ENCODE measurements at places on chromosomes 16 and 17. TPM values are rescaled to one million over a fixed set of nuclear protein-coding genes. Genes with fewer than 3 reads are reported as not detected.

MYO15B gene
- polyA plus RNA-seq = 1.0 TPM

TP53TG3 gene
- not detected for polyA plus RNA-seq

WNT3 gene
- not detected for polyA plus RNA-seq

SPN gene
- 134 TPM for polyA plus RNA-seq

HSPB9 gene
- 0.08 TPM for polyA plus RNA-seq

KCNH6 gene
- not detected for polyA plus RNA-seq

HBM gene
- polyA plus RNA-seq = not detected

CBX2 gene
- not detected for polyA plus RNA-seq

HSF4 gene
- polyA plus RNA-seq = not detected

SDF2 gene
- polyA plus RNA-seq = 107 TPM

DNA sequence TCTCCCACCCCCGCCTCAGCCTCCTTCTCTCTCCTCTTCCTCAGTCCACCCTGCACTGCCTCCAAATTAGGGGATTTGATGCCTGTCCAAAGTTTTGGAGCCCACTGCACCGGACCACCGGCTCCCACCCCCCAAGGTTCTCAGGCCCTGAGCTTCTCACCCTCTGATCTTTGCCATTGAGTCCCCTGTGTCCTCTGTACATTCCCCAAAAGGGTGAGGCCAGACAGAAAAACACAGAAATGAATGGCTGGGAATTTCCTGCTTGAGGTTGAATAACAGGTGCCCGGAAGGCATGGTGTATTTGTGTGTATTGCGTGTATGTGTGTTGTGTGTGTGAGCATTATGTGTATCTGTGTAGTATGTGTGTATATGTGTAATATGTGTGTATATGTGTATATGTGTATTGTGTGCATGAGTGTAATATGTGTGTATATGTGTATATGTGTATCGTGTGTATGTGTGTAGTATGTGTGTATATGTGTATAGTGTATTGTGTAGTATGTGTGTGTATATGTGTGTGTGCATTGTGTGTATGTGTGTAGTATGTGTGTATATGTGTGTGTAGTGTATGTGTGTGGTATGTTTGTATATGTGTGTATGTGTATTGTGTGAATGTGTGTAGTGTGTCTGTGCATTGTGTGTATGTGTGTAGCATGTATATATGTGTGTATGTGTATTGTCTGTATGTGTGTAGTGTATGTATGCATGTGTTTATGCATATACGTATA is 16.0 kb upstream of the CCL17 start:
- H3K27ac ChIP-seq = no peak overlapping the region
- peak; percentile 10 for DNase-seq
- no peaks in the 10 kb centered on the region for H3K36me3 ChIP-seq
- H3K27me3 ChIP-seq = no peaks in the 10 kb centered on the region
- H3K4me3 ChIP-seq = no peak overlapping the region
- H3K4me1 ChIP-seq = no peaks in the 10 kb centered on the region

DNA sequence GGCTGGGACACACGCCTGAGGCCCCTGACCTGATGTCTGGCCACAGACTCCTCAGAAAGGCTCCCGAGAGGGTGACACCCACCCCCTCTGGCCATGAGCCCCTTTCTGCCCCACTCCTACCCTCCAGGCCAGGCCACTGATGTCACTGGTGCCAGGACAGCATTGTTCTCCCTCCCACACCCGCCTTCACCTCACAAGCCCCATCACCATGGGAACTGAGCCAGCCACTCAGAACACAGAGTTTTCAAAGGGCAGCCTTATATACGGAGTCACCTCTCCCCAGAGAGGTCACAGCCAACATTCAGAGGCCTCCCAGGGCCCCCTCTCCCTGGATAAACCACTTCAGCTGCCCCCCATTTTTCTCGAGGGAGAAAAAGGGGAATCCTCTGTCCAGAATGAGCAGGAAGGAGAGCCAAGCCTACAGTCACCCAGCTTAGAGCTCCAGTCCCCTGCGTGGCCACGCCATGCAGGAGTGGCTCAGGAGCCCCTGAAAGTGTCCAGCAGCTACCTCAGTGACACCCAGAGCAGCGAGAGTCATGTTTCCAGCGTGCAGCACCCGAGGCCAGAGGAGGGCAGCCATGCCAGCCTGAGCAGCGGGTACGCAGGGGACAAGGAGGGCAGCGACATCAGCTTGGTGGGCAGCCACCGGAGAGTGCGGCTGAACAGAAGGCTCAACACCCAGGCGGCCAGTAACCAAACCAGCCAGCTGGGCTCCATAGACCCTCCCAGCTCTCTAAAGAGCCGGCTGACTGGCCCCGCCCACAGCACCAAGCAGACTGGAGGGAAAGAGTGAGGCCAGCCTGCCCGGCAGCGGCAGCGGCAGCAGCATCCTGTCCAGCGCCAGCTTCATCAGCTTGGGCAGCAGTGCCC is at the start of gene C16orf82:
TSS of gene C16orf82 (plus strand) at position 260 of the 870 bp plus-strand sequence.
- H3K4me1 ChIP-seq = no peaks in the 10 kb centered on the region
- no peak within 1 kb of the TSS for H3K27ac ChIP-seq

DNA sequence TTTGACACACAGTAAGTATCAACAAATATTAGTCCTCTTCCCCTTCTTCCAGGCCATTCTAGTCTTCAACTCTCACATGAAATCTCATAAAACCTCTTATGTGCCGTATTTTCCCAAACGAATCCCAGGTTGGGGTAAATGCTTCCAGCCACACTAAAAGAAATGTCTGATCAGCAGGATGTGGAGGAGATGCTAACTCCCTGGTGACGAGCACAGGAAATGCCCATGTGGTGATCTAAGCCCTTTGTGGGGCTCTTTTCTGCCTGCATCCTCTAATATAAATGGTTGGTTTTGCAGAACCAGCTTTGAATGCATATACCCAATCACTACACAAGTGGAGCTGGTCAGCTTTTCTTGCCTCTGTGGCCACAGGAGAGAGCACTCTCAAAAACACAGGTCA is 498.2 kb upstream of the ERCC4 start:
- DNase-seq = no peak
- no peak overlapping the region for H3K27ac ChIP-seq
- H3K4me3 ChIP-seq = no peak overlapping the region
- H3K4me1 ChIP-seq = no peaks in the 10 kb centered on the region

DNA sequence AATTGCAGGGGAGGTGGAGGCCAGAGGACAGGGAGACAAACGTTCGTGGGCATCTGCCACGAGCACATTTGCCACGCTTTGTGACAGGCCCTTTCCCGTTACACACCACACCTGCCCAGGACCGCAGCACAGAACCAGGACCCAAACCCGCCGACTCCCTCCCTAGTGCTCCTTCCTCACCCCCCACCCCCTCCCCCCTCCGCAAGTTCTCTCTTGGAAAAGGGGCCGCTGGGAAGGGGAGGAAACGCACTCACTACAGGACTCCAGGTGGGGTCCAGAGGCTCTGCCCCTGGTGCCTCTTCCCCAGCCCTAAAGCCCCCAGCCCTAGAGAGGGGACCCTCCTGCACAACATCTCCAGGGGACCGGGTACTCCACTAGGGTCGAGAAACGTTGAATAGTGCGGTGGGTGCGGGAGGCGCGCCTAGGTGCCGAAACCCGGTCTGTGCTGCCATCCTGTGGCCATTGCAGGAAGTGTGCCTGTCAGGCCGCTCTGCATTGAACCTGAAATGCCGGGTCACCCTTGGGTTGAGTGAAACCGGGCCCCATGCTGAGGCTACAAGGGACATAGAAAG is 21.9 kb upstream of the EIF1 start:
- peaks cover 30% of the 10 kb centered on the region for H3K4me1 ChIP-seq
- no peaks in the 10 kb centered on the region for H3K36me3 ChIP-seq
- H3K27me3 ChIP-seq = no peaks in the 10 kb centered on the region
- peak; percentile 90 for DNase-seq
- peak overlapping the region; percentile 64 for H3K4me3 ChIP-seq

DNA sequence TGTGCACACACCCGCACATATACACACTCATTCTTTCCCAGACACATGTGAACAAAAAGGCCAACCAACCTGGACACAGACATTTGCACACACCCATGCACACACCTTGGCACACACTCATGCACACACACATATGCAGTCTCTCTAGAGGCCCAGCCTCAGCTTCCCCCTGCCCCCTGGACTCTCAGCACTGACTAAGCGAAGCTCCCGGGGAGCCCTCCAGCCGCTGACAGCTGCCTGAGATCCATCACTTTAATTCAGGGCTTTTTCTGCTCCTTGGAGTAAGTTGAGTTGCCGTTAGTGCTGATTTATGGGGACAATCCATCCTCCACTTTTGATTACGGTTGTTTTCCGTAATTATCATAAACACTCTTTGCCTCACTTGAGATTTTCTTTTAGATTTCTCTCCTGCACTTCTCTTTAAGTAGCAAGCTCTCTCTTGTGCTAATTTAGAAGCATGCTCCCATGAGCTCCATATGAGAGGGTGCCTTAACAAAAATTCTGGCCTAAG is 158.6 kb upstream of the CDC42EP4 start:
- H3K27me3 ChIP-seq = no peaks in the 10 kb centered on the region
- H3K4me1 ChIP-seq = no peaks in the 10 kb centered on the region
- no peak overlapping the region for H3K27ac ChIP-seq
- no peak for DNase-seq
- H3K36me3 ChIP-seq = no peaks in the 10 kb centered on the region
- H3K4me3 ChIP-seq = no peak overlapping the region

- no peak overlapping the region for H3K27ac ChIP-seq
- no peaks in the 10 kb centered on the region for H3K36me3 ChIP-seq
- no peak overlapping the region for H3K4me3 ChIP-seq
Observed at GRCh38 chr17:1273492-1274244, 3.4 kb downstream of the BHLHA9 start.

DNA sequence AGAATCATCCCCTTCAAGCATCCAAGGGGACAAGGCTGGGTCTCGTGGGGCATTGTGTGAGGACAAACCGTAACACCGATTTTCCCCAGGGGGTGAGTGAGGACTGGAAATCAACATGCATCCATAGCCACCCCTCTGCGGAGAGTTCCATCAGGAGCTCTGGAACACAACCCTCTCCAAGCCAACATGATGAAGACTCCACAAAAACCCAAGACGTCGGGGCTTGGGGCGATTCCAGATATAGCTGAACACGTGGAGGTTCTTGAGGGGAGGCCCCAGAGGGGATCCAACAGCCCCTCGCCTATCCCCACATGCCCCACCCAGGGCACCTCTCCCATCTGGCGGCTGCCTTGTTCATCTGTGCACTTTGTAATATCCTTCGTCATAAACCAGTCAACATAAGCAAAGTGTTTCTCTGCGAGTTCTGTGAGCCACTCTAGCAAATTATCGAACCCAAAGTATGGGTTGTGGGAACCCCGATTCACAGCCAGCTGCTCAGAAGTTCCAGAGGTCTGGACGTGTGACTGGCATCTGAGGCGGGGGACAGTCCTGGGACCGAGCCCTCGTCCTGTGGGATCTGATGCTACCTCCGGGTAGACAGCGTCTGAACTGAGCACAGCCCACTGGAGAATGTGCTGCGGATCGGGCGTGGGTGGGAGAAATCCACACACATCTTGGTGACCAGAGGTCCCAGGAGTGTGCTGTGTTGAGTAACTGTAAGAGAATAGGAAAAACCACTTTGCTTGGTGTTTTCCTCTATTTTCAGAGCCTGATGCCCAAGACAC is 55.5 kb downstream of the RPH3AL start:
- no peak overlapping the region for H3K27ac ChIP-seq
- no peaks in the 10 kb centered on the region for H3K4me1 ChIP-seq

GRCh38 chr17:68328676-68329075 is 37.4 kb downstream of the ARSG start:
- peaks cover 6% of the 10 kb centered on the region for H3K4me1 ChIP-seq
- H3K4me3 ChIP-seq = no peak overlapping the region
- DNase-seq = no peak
- H3K27ac ChIP-seq = no peak overlapping the region

GRCh38 chr17:17063546-17064122 is 21.4 kb downstream of the MPRIP start:
- H3K27me3 ChIP-seq = no peaks in the 10 kb centered on the region
- no peak overlapping the region for H3K27ac ChIP-seq
- peaks cover 7% of the 10 kb centered on the region for H3K4me1 ChIP-seq
- H3K36me3 ChIP-seq = peaks cover 2% of the 10 kb centered on the region
- no peak for DNase-seq
- no peak overlapping the region for H3K4me3 ChIP-seq

DNA sequence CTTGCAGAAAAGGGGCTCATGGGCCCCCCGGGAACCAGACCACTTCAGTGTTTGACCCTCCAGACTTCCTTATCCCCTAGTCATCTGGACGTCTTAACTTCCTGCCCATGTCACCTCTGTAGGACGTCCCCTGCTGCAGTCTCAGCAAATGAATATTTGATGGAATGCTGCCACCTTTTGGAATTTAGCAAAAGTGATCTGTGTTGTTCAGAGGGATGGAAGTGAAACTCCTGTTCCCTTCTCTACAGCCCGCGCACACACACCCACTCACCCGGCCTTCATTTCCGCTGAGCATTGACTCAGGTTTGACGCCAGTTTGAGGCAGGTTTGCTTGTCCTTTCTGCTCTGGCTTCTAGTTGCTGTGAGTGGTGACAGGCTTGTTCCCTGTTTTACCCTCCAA is 507.2 kb upstream of the EEF2KMT start:
- no peaks in the 10 kb centered on the region for H3K27me3 ChIP-seq
- H3K4me1 ChIP-seq = no peaks in the 10 kb centered on the region
- H3K36me3 ChIP-seq = no peaks in the 10 kb centered on the region
- no peak overlapping the region for H3K27ac ChIP-seq
- H3K4me3 ChIP-seq = no peak overlapping the region

- H3K4me1 ChIP-seq = peaks cover 46% of the 10 kb centered on the region
- no peak overlapping the region for H3K27ac ChIP-seq
- no peak overlapping the region for H3K4me3 ChIP-seq
- H3K27me3 ChIP-seq = no peaks in the 10 kb centered on the region
- H3K36me3 ChIP-seq = no peaks in the 10 kb centered on the region
Observed at GRCh38 chr17:5045496-5045895, 10.3 kb upstream of the SLC52A1 start.

- no peaks in the 10 kb centered on the region for H3K36me3 ChIP-seq
- H3K27me3 ChIP-seq = no peaks in the 10 kb centered on the region
- no peak overlapping the region for H3K4me3 ChIP-seq
Observed at GRCh38 chr16:72985995-72986394, 61.9 kb downstream of the ZFHX3 start.

GRCh38 chr17:4249452-4250029 is 14.2 kb downstream of the ANKFY1 start:
- no peak overlapping the region for H3K4me3 ChIP-seq
- peak; percentile 53 for DNase-seq
- peaks cover 5% of the 10 kb centered on the region for H3K36me3 ChIP-seq

DNA sequence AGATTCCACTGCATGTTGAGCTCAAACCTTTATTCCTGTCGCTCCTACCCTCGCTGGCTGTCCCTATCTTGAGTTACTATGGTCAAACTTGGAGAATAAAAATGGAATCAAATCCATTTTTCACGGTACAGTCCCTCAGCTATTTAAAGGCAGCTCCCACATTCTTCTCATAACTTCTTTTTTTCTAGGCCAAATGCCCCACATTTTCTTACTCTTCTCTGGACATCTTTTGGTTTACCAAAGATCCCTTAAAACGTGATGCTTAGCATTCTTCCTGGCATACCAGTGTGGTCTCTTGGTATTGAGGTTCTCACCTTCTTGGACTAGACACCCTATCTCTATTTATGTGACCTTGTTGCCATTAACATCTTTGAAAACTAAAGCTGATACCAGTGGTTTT is 48.3 kb upstream of the MAF start:
- H3K36me3 ChIP-seq = no peaks in the 10 kb centered on the region
- H3K4me1 ChIP-seq = no peaks in the 10 kb centered on the region
- H3K4me3 ChIP-seq = no peak overlapping the region

GRCh38 chr16:89422905-89423630 is 67.3 kb downstream of the ANKRD11 start:
- H3K4me1 ChIP-seq = peaks cover 80% of the 10 kb centered on the region
- peaks cover 16% of the 10 kb centered on the region for H3K36me3 ChIP-seq
- H3K27ac ChIP-seq = peak overlapping the region; percentile 60
- no peaks in the 10 kb centered on the region for H3K27me3 ChIP-seq
- peak overlapping the region; percentile 51 for H3K4me3 ChIP-seq

Data from CD4-positive, CD25-positive, alpha-beta regulatory T cell (primary cell).